ENCODE measurements at places on chromosomes 6 and 20. TPM values are rescaled to one million over a fixed set of nuclear protein-coding genes. Genes with fewer than 3 reads are reported as not detected.

Gene LINC00237
- not detected for total RNA-seq

DNA sequence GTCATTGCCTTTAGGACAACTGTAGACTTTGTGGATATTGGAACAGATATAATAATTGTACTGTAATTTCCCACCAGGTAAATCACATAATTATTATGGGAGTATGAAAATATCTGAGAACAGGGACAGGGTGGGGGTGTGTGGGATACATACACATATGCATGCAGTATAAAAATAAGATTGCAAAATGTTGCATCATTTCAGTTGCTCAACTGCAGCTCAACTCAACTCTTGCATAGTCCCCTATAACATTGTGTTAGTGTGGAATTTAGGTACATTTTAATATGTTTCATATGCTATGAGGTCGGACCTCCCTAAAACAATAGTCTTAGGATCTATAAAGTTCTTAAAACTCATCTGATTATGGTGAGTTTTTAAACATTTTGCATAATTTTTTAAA lies 275.0 kb upstream of the FLRT3 start:
- no peaks in the 10 kb centered on the region for H3K4me1 ChIP-seq
- H3K36me3 ChIP-seq = no peaks in the 10 kb centered on the region
- no peak overlapping the region for H3K27ac ChIP-seq
- no peak overlapping the region for H3K4me3 ChIP-seq
- no peaks in the 10 kb centered on the region for H3K27me3 ChIP-seq
- DNase-seq = no peak

DNA sequence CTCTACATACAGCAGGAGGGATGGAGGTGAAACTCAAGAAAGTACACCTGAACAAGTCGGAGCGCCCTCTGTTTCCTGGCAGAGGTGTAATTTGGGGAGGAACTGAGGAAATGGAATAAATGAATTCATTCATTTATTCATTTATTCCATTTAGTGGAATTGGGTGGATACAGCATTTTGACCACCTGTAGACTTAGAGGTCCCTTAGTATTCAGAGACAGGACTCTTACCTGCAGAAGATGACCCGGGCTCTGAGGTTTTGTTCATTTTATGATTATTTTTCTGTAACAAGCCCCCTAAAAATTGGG lies 9.1 kb downstream of the TRIM31 start:
- H3K4me1 ChIP-seq = peaks cover 26% of the 10 kb centered on the region
- H3K27me3 ChIP-seq = peaks cover 32% of the 10 kb centered on the region
- no peaks in the 10 kb centered on the region for H3K36me3 ChIP-seq
- H3K27ac ChIP-seq = peak overlapping the region; percentile 84

DNA sequence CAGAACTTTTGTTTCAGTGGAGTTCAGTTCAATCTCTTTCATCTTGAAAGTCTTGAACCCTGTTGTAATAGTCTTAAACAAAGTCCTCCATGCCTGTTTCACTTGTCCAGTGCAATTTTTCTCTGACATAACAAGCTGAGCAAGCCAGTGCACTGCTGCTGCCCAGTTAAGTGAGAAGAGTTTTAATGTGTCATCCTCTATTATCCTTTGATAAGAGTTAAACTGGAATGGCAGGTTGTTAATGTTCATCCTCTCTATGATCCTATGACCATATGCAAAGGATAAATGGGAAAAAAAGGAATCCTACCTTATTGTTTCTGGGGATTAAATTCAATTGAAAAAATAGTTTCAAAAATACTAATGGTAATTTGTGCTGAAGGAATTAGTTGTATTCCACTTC lies 197.5 kb downstream of the FRK start:
- H3K36me3 ChIP-seq = no peaks in the 10 kb centered on the region
- no peak overlapping the region for H3K27ac ChIP-seq
- no peak for DNase-seq
- no peaks in the 10 kb centered on the region for H3K4me1 ChIP-seq
- no peaks in the 10 kb centered on the region for H3K27me3 ChIP-seq

Gene ANGPT4
- total RNA-seq = not detected

- no peak overlapping the region for H3K27ac ChIP-seq
- H3K4me3 ChIP-seq = no peak overlapping the region
- H3K4me1 ChIP-seq = no peaks in the 10 kb centered on the region
- DNase-seq = no peak
- no peaks in the 10 kb centered on the region for H3K36me3 ChIP-seq
Observed at GRCh38 chr6:54248994-54249393, 59.2 kb upstream of the TINAG start.

GRCh38 chr20:24296477-24297261 lies 172.8 kb upstream of the SYNDIG1 start:
- DNase-seq = no peak
- H3K27ac ChIP-seq = no peak overlapping the region
- H3K27me3 ChIP-seq = no peaks in the 10 kb centered on the region
- no peak overlapping the region for H3K4me3 ChIP-seq
- no peaks in the 10 kb centered on the region for H3K36me3 ChIP-seq

GRCh38 chr6:90216072-90216977 lies 80.3 kb downstream of the BACH2 start:
- peaks cover 41% of the 10 kb centered on the region for H3K4me1 ChIP-seq
- H3K36me3 ChIP-seq = no peaks in the 10 kb centered on the region
- peak; percentile 20 for DNase-seq
- no peaks in the 10 kb centered on the region for H3K27me3 ChIP-seq
- no peak overlapping the region for H3K4me3 ChIP-seq

GRCh38 chr6:70112716-70113115 lies 190.2 kb downstream of the COL9A1 start:
- H3K4me3 ChIP-seq = no peak overlapping the region
- no peaks in the 10 kb centered on the region for H3K36me3 ChIP-seq
- no peak for DNase-seq
- H3K27me3 ChIP-seq = no peaks in the 10 kb centered on the region
- H3K4me1 ChIP-seq = no peaks in the 10 kb centered on the region

Measured in transverse colon (tissue), 4 donors.